ENCODE measurements at places on chromosomes 4 and X.
A peak's percentile ranks its signal among the peaks of the same experiment; 100 is the strongest.

DNA sequence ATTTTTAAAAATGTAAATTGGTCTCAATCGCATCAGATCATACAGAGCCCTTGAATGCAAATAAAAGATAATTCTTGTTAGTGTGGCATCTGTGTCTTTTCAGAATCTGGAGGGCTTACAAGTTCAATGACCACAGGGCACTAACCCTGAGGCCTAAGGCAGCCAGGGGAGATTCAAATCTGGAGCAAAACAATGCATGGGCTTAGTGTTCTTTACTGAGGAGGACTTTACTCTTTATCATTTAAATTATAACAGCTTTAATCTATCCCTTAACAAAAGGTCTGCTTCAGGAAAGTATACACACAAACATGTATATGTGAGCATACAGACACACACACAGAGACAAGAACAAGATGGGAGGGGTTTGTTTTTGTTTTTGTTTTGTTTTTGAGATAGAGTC is 51.0 kb upstream of the NSUN7 start:
- no peak for DNase-seq

DNA sequence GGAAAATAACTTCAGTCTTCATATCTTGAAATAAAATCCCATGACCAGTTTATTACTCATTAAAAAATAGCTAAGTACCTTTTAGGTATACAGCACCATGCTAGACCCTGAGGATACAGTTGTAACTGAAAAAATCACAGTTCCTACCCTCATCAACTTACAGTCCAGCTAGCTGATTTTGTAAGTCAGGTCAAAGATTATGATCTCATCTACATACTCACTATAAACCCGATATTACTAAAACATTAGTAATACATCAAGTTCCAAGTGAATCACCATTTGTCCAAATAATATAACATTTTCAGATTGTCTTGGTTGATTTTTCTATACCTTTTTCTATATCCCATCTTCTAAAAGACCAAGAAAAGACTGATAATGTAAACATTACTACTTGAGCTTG is 333.9 kb downstream of the INPP4B start:
- DNase-seq: no peak

DNA sequence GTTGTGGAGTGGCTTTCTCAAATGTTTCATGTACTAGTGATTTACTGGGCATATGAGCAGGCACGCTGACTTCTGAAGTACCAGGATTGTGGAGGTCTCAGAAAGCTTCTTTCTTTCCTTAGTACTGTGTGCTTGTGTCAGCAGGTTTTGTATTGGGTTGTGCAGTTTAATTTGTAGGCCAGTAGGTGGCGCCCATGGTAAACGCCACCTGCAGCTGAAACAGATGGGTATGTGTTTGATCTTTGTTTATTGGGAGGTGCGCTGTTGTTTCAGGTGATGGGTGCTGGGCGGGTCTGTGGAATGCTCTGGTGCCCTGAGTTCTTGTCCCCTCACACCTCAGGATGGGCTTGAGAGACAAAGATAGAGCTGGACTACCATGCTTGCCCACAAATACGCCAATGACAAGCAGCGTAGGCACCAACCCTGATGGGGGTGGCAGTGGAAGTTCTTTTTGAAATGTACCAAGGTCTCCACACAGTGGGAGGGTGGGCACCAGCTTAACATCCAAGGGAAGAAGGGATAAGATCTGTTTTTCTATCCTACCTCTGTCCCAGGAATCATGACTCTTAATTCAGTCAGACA is 141.5 kb downstream of the RPS6KA6 start:
- DNase-seq: no peak

- no peak for DNase-seq
Observed at GRCh38 chr4:46387956-46388355, 2.0 kb downstream of the GABRA2 start.

DNA sequence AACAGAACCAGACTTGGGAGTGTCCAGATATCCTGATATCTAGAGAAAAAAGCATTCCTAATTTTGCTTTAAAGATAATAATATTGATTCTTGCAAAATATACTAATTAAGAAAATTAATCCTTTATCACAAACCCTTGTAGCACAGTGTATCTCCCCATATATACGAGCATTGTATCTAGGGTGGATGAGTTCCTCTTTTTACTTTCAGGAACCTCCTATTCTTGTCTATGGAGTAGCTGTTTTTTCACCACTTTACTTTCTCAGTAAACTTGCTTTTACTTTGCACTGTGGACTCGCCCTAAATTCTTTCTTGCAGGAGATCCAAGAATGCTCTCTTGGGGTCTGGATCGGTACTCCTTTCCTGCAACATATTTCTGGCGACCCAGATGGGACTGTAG is 103.9 kb downstream of the GLUD2 start:
- DNase-seq: no peak

DNA sequence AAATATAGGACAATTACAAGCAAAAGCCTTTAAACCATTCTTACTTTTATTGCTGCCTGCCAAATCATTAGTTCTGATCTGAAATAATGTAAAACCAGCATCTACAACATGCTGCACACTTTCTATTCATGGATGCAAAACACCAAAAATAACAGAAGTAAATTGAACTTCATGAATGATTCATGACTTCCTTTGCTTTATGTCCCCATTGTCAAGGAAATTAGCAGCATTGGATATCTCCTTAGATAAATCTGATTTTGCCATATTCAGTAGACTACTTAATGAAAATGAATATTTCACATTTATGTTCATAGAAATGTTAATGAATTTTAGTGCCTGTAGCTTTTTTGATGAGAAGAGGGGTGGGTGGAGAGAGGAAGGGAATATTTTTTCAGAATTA is 132.6 kb downstream of the COMMD8 start:
- no peak for DNase-seq

GRCh38 chrX:145654486-145654885 is 163.1 kb upstream of the SLITRK2 start:
- no peak for DNase-seq

GRCh38 chr4:90126805-90127204 is 389 bp upstream of the CCSER1 start:
- DNase-seq: no peak

DNA sequence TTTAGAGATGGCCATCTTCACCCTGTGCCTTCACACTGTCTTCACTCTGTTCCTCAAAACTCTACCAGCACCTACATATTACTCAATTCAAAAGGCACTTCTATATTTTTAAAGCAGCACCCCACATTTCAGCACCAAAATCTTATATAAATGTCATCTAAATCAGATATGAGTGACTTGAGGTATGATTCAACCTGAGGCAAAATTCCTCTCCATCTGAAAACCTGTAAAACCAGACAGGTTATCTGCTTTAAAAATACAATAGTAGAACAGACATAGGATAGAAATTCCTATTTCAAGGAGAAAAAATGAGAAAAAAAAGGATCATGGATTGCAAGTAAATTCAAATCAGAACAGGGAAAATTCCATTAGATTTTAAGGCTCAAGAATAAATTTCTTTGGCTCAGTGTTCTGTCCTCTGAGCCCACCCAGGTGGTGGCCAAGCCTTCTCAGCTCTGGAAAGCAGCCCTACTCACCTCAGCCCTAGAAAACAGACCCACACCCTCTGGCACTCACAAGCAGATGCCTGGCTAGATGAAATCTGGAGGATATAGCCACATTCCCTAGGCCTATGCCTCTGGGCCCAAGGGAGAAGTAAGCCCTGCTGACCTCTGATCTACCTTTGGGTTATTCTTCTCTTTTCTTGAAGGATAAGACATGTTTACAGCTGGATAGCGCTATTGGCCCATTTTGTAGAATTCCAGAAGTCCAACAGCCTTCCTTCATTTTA is 240.4 kb upstream of the ZCCHC13 start:
- DNase-seq: no peak

DNA sequence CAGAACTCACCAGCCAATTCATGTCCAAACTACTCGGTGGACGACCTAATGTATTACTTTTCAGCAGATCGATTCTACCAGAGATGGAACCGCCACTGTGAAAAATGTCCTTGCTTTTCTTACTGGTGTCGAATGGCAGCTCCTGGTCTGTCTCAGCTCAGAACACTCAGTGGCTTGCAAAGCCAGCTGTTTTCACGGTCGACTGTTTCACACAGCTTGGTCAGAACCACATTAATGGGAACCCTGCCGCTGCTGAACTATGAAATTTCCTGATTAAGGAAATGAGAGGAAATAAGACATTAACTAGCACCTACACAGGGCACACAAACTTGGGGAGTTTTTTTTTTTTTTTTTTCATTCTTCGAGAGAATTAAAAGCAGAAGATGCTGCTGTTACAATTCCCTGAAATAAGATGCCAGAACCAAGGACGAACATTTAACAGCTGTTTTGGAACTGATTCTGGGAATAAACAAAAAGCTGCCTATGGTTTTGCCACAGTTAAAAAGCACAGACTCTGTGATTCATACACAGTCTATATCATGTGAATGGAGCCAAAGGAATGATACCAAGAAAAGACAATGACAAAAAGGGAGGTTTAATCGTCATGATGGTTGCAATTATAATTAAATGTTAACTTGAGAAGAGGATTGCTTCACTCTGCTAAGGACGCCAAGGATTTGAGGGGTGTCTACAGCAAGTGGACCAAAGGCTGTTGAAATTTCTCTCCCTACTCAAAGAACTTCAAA is 31.3 kb downstream of the SUPT20HL2 start:
- no peak for DNase-seq

- DNase-seq: no peak
Observed at GRCh38 chr4:121064482-121064881, 7.9 kb downstream of the NDNF start.

GRCh38 chr4:155759372-155760252 is 791 bp downstream of the GUCY1B1 start:
- no peak for DNase-seq

DNA sequence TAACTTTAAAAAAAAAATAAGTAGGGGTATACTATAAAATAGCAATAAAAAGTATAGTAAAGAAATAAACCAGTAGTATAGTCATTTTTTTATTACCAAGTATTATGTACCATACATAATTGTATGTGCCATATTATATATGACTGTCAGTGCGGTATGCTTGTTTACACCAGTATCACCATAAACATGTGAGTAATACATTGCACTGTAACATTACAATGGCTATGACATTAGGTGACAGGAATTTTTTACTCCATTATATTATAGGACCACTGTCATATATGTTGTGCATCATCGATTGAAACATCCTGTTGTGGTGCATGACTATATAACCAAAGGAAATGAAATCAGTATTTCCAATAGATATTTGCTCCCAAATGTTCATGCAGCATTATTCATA is 176.9 kb upstream of the ARHGAP24 start:
- no peak for DNase-seq

GRCh38 chr4:111952688-111953087 is 192.6 kb upstream of the FAM241A start:
- no peak for DNase-seq

- DNase-seq: no peak
Observed at GRCh38 chr4:36753048-36753447, 471.6 kb downstream of the DTHD1 start.

GRCh38 chr4:77819404-77819842 is 255 bp upstream of the CNOT6L start:
- DNase-seq: no peak

DNA sequence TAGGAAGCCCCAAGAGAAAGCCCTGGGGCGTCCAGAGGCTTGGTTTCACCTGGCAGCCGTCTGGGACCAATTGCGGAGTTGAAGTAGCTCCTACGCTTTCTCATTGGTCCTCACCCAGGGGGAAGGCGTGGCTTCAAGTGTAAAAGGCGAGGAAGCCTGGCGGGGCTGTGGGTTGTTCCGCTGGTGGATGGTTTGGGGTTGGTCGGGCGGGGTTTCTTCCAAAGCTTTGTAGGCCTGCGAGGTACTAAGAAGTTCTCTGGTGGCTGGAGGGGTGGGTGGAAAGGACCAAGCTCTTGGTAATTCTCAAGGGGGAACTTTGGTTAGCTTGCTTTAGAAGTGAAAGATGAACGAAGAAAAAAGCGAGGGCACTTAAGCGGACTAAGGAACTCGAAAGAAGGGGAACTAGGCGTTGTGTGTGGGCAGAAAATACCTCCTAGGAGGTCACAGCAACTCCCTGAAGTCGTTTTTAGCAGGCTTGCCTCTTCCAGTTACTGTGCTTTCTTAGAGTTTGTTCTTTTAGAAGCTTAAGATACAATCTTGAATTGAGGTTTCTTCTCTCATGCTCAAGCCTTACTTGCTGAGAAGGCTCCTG is 36.6 kb downstream of the CCNG2 start:
- peak; percentile 21 for DNase-seq

DNA sequence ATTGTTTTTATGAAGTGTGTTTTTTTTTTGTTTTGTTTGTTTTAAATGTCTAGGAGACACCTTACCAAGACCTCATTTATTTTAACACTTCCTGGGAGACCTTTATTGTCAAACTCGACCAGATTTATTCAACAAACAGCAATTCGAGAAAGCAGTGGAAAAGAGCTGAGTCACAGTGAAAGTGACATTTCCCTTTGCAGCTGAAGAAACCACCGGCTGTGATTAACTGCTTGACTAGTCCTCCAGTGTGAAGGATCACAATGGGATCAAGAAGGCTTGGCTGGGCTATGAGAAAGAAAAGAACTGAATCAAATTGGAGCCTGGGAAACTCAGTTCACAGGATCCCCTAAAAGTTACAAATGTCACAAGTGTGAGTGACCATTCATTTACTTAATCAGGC is 11.9 kb upstream of the ADH7 start:
- no peak for DNase-seq

DNA sequence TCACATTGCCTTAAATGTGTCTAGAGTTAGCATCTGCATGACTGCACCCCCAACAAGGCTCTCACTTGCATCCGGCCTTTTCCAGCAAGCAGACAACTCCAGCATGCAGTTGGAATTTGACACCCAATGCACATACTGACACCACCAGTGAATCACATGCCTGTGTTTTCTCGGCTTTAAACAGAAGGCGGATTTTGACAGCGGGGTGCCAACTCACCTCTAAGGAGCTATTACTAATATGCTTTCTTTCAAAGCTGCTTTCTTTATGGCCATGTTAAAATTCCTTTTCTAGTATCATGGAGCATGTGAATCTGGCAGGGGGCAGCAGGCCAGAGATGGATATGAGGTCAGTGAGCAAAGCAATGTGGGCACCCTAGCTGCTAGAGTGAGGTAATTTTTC is 78.0 kb upstream of the CLNK start:
- no peak for DNase-seq

DNA sequence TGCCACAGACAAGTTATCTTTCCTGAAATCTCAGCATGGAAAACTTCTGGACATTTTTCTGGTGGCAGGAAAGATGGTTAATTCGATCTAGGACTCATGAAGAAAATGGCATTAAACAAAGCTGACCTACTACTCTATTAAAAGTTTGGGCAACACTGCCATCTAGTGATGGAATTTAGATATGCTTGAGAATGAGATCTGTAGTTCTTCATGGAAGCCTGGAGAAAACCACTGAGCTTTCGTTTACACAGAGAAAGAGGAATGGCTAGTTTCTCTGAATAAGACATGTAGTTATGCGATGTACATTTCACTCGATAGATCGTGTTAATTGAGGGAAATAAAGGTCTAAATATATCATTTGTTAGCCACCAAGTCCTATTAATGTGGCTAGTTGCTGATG is 51.7 kb upstream of the CHRDL1 start:
- DNase-seq: no peak

GRCh38 chr4:6349896-6350603 is 80.4 kb downstream of the WFS1 start:
- no peak for DNase-seq

All from esophagus squamous epithelium (tissue), 5 donors.